Fibroblast of gingiva (primary cell): ENCODE measurements at places on chromosomes 3 and 15.

DNA sequence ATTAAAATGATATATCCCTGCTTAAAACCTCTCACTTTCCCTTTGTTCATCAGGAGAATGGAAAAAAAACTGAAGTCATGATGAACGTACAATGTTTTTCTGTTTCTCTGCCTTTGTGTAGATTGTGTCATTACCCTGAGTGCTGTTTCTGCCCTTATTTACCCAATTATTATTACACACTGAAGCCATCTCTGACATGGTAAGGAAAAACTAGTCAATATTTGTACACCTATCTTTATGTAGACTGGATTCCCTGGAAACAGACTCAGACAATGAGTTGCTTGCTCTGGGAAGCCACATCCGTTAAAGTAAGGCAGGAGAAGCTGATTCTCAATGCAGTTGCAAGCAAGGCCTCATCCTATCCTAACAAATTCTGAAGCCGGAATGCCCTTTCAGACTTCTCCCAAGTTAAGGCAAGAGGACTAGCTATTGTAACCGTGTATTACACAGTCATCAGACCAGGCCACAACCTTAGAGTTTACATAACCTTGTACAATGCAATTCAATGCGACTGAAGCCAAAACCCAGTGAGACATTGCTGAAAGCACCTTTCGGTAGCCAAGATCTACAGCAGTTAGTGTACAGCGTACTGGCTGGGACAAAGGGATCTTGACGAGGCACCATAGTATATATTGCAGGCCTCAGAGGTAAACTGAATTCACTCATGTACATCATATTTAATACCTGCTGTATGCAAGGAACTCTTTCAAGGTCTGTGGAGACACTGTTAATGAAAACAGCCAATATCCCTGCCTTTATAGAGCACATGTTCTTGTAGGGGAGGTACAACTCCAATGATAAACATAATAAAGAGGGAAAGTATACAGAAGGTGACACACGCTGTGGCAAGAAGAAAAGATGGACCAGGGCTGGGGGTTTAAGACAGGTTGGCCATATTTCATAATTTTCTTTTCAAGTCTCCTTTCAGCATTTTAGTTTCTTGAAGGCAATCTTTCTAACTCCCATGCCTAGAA lies 1040.8 kb upstream of the SEMA6D start:
- no peak for DNase-seq

DNA sequence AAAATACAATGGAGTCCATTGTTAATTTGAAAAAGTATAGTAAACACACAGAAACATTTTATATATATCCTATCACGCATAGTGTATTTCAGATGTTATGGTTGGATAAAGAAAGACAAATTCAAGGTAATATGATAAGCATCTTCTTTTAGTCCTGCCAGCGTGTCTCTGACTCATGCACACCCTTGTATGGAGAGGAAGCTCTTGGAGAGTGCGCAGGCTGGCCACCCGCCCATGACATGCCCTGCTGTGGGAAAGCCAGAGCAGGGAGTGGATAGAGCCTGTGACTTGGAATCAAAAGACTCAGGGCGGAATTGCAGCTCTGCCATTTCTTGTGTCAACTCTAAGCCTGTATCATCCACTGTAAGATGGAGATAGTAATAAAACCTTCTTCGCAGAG lies 23.0 kb upstream of the COPG1 start:
- peak; percentile 96 for DNase-seq

DNA sequence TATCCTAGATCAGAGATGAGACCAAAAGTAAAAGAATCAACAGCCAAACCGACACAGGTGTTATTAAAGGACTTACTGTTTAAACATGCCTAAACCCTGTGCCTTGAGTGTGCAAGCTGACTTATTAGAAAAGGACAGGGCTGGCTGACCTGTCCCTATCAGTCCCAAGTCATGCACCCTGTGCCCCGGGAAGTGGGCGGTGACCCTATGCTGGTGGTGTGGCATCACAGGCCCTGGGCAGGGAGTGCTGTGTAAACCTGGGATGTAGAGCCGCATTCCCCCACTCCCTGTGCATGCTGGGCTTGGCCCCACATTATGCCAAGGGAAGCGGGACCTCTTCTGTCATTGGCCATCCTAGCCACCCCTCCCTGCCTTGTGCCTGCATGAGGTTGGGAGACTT lies 10.6 kb downstream of the DNAJA4 start:
- no peak for DNase-seq

DNA sequence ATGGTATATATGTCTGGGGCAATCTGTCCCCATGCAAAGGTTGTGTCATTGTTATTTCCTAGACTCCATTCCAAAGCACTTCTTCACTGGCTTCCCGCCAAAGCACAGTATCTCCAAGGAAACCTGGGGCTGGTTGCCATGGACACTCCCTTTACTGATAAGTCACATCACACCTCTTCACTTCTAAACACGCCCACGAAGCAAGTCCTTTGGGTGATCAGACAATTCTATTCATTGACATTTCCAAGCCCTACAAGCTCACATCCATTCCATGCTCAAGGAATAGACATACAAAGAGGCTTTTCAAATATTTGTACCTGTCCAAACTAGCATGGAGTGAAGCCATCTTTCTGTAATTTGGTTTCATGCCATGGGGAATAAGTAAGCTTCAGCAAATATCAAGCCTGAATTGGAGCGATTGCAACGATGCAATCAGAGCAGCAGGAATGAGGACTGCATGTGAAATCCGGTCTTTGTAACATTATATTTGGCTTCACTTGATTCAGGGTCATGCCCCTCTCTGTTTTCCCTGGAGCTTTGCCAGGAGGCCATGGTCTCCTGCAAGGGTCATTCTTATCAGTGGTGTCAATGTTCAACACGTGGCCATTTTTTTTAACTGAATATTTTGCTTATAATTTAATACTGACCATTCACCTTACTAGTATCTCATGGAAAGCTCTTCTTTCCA lies 201.6 kb upstream of the TMC3 start:
- no peak for DNase-seq

- DNase-seq = no peak
Observed at GRCh38 chr3:78424656-78425055, 1343.1 kb downstream of the ROBO1 start.

DNA sequence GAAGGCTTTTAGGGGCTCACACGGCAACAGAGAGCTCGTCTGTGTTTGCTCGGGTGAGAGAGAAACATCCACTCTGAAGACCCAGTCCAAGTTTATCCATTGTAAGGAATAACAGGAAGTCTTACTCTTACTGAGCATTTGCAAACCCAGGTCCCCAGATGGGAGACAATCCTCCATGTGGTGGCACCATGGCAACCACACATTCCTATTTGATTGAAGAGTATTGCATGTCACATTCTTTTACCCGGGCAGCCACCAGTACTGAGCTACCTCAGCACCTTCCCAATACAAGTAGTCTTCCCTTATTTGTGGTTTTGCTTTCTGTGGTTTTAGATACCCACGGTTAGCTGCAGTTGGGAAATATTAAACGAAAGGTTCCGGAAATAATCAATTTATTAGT lies 302.9 kb upstream of the RASGRP1 start:
- peak; percentile 28 for DNase-seq

DNA sequence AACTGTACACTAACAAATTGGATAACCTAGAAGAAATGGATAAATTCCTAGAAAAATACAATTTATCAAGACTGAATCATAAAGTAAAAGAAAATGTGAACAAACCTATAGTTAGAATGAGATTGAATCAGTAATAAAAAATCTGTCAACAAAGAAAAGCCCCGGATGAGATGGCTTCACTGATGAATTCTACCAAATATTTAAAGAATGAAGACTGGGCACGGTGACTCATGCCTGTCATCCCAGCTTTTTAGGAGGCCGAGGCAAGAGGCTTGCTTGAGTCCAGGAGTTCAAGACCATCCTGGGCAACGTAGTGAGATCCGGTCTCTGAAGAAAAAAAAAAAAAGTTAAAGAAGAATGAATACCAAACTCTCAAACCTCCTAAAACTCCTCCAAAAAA lies 17.7 kb upstream of the AP4E1 start:
- DNase-seq = no peak

GRCh38 chr15:30038667-30039523 lies 43.9 kb upstream of the GOLGA8J start:
- no peak for DNase-seq

DNA sequence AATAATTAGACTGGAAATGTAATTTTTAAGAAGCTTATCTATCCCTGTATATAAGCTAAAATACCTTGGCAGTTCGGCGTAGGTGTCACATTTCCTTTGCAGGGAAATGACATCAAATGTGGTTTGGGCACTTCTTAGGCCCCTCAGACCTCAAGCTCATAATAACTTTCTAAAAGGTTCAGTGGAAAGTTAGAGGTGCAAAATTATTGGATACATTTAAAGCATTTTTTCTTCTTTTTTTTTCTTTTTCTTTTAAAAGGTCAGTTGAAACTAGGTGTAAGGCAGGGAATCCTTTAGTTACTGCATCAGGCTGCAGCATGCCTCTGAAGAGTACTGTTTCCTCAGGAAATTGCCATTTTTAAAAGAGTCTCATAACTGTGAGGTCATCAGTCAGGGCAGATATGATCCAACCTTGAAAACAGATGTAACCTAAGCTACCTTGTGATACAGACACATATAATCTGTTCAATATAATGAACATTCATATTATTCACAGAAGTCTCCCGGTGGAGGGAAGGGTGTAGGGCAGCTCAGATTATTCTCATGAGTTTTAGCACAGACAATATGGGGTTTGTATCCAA lies 4.8 kb downstream of the SACM1L start:
- no peak for DNase-seq

DNA sequence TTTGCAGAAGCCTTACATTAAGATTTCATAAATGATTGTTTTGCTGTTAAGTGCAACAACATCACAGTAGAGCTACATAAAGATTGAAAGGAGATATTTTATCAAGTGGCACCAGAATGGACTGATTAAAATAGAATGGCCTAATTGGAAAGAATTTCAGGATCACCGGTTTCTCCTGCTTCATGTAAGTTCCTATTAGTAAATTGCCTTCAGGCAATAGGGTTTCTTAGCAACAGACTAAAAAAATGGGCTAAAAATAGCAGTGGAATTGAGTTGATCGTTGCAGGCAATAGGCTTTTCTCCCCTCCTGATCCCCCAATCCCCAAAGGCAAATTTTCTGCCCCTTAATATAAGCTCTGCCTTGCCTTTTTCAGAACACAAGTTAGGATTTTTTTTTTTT lies 917 bp downstream of the LNP1 start:
- DNase-seq = peak; percentile 76

DNA sequence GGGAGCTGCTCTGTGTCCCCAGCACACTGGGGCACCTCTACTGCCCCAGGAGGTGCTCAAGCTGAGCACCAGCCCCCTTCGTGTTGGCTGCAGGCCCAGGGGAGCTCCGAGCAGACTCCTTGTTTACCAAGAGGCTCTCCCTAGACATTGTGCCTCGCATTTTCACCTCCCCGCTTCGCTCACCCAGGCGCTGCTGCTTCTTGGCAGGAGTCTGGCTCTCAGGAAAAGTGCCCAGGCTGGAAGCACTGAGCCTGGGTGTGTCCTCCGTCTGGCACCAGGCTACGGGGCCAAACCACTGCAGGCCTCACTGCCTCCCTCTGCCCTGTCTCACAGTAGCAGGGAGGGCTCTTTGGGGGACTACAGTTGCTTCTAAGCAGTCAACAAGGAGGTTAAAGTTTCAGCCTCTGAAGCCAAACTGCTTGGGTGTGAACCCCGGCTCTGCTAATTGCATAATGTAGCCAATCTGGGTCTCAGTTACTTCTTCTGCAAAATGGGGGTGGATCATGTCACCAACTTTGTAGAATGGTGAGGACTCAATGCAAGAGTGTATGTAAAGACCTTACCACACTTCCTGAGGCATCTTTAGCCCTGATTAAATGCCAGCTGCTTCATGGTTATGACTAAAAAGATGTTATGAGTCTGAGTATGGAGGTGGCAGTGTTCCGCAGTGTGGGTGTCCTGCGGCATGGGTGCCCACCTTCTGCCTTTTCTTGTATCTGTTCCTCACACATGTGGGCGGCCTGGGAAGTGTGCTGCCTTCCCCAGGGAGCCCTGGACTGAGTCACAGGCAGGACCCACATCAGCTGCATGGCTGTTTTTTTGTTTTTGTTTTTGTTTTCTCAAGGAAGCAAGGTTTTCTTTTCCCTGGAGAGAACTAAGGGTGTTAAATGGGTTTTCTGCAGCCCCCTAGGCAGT lies 88.9 kb downstream of the CLSTN2 start:
- DNase-seq = no peak

DNA sequence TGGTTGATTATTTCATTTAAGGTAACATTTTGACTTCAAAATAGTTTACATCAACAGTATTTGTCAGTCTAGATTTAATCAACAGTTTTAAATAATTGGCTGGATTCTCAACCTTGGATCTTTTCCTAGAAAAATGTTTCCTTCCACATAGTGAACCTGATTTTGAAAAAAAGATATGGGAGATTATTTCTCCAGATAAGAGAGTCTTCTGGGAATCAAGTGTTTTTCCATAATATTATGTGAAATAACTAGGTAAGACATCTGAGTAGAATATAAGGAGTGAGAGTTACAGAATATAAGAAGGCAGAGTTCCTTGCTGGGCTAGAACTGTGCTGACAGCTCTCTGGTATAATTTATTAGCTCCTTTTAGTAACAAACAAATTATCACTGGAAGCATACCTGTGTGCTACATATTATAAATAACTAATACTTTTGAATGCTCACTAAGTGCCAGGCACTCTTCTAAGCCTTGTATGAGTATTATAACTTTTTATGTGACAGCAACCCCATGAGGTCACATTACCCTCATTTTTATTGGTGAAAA lies 18.8 kb upstream of the TNFSF10 start:
- no peak for DNase-seq
